ENCODE measurements at places on chromosomes 6 and 20.

GRCh38 chr6:145400508-145400907 lies 334.8 kb downstream of the EPM2A start:
- DNase-seq, result no peak

- DNase-seq, result no peak
Observed at GRCh38 chr20:61117725-61118124, 134.3 kb upstream of the CDH4 start.

GRCh38 chr6:44529146-44529905 lies 141.8 kb downstream of the CDC5L start:
- no peak for DNase-seq

- no peak for DNase-seq
Observed at GRCh38 chr6:33720998-33721397, 9.5 kb upstream of the UQCC2 start.

GRCh38 chr6:118719351-118720124 lies 68.1 kb upstream of the CEP85L start:
- peak; percentile 66 for DNase-seq

DNA sequence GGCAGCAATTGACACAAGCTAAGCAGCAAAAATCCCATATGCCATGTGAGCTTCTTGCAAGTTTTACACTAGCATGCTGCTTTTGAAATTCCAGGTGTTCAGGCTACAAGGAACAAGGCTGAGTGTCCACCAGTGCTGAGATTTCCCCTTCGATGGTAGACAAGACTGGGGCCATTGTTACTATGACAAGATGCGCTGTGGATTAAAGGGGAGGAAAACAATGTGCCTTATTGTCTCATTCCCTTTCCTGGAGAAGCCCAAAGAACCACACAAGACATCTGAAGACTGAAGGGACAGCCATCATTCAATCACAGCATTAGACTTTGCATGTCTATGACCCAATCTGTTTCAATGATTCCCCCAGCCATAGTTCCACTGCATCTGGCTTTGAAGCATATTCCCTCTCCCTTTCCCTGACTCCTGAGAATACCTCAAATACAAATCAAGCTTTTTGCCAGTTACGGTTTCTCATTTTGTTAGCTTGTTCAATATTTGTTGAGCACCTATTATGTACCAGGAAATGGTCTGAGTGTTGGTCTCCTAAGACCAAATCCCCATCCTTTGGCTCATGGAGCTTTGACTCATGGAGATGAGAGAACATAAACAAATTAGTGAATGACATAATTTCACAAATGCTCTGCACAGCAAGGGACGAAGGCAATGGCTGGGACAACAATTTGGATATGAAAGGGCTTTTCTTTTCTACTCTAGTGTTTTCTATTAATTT lies 23.4 kb upstream of the SCGN start:
- DNase-seq, result no peak

- DNase-seq, result no peak
Observed at GRCh38 chr20:60558486-60558885, 600.3 kb downstream of the CDH26 start.

- DNase-seq, result no peak
Observed at GRCh38 chr6:91098006-91098405, 511.1 kb upstream of the MAP3K7 start.

DNA sequence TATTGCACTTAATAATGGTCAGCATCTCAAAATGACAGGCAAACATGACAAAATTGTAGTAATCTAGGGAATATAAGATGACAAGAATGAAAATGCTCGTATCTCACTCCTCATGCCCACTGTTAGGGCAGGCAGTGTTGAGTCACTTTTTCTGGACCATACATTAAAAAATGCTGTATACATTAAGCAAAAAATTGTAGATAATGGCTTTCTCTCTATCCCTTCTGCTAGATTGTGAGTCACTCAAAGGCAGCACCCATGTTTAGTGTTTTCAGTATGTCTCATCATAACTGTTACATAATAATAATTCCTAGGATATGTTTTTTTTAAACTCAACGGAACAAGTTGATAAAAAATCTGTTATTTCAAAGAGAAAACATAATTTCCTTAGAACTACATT lies 199.3 kb downstream of the TENT5A start:
- no peak for DNase-seq

- no peak for DNase-seq
Observed at GRCh38 chr6:143362192-143362558, 88.3 kb downstream of the ADAT2 start.

GRCh38 chr6:93210908-93211307 lies 208.5 kb downstream of the EPHA7 start:
- DNase-seq, result no peak

- DNase-seq, result no peak
Observed at GRCh38 chr6:37942606-37943376, 123.3 kb downstream of the ZFAND3 start.

GRCh38 chr6:110490110-110490509 lies 13.7 kb upstream of the SLC22A16 start:
- DNase-seq, result no peak

DNA sequence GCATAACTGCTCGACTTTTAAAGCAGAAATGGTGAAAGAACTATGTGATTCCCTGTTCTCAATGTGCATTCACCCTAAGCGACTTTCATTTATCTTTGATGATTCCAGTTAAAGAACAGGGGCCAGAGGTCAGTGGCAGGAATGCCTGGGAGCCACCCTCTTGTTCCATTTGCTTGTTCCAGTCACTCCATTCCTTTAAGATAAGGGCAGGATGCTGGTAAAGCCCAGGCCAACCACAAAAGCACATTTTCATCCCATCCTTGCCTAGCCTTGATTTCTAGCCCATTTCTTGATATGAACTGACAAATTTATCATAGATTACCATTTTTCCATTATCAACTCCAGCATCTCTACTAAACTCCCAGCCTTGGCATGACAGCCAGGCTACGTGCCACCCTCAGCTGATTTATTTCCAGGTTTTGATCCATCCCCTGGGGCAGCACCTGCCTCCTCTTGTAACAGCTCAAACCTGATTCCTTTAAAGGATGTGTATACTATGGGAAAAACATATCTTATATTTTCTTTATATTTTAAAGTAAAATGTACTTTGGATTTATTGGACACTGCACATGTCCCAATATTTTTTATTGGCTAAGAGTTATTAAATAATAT lies 19.2 kb downstream of the HMGN3 start:
- no peak for DNase-seq

DNA sequence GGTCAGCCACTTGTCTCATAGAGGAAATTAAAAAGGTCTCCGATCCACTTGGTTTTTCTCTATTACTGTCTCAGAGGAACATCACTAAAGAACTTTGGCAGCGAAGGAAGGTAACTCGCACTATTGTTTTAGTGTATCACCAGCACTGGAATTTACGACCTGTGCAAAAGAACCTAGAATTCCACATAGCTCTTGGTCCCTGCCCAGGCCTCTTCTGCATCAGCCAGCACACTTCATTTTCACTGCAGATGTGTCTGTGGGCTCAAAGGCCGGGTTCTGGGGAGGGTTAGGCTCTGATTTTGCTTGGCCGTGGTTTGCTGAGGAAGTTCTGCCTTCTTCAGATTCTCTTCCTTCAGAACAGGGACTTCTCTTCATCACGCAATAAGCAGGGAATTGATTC lies 102.8 kb upstream of the TMEM181 start:
- no peak for DNase-seq

DNA sequence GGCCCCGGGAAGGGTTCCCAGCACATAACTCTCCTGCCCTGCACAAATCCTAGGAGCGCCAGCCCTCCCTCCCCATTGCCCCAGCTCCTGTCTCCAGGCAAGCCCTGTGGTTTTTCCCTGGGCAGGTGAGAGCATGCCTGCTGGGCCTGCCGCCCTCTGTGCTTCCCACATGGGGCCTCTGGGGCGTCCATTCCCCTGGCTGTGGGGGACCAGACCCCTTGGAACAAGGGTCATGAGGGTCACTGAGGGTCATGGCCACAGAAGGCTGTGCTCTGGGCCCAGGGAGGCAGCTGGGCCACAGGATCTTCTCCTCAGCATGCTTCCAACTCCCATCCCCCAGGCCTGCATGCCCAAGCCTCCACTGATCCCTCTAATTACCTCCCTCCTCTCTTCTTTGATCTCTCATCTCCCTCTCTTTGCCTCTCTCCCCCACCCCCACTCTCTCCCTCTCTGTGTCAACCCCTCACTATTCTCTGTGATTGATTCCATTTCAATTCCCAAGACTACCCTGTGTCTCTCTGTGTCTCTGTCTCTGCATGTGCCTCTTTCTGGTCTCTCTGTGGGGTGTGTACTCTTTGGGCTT lies 6.1 kb downstream of the MDFI start:
- DNase-seq, result no peak

DNA sequence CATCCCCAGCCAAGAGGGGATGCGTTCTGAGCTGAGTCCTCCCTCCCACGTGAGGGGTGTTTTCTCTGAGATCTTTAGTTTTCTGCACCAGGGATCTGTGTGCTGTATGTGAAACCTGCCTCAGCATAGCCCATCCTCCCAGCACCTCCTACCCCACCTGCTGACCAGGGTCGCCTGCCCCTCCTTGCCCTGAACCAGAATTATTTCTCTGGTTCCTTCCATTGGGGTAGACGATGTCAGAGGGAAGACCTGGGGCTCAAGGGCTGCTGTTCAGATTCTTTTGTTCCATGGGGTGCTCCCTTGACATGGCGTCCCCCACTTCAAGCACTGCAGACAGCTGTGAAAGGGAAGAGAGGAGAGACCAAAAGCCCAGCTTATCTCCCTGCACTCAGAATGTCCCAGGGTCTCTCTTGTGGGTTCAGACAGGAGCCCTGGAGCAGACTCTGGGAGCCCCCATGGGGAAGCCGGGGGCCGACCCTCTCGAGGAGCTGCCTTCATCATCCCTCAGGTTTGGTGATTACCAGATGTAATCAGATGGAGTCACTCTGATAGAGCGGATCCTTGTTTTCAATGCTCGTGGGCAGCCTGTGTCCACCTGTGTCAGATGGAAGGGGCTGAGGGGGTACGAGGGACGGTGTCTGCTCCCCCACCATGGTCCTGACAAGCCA lies 74.3 kb downstream of the ERMARD start:
- DNase-seq, result no peak

GRCh38 chr20:20712004-20712473 lies 405 bp downstream of the RALGAPA2 start:
- peak; percentile 57 for DNase-seq

DNA sequence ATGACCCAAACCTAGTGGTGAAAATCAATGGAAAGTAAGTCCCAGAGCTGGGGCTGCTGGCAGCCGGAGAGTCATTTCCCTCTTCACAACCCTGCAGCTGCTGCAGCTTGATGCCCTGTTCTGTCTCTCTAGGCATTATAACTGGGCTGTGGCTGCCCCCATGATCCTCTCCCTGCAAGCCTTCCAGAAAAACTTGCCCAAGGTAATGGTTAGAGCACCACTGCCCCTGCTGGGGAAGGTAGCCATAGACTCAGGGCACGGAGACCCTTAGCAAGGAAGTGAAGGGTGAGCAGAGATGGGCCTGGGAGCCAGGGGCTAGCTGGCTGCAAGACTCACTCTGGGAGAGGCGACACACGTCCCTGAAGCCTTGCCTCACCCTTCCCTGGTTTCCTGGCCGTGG lies 12.0 kb downstream of the LPIN3 start:
- DNase-seq, result no peak

- no peak for DNase-seq
Observed at GRCh38 chr20:16428112-16428511, 145.1 kb downstream of the KIF16B start.

GRCh38 chr20:62890444-62890843 lies 28.8 kb upstream of the TCFL5 start:
- no peak for DNase-seq

- no peak for DNase-seq
Observed at GRCh38 chr6:150243620-150244314, 100.9 kb downstream of the PPP1R14C start.

DNA sequence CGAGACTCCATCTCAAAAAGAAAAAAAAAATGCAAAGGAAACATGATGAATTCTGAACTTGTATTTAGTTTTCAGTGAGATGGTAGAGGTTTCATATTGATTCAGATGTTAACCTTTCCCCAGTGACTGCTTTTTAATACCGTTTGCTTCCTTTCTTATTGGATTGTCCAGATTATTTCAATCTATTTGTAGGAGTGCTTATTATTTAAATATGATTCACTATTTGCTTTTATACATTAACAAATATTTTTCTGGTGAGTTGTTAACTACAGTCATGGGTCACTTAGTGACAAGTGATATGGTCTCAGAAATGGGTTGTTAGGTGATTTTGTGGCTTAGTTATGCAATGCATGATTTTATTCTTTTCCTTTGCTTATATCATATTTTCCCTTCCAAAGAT lies 8.4 kb downstream of the PI3 start:
- DNase-seq, result no peak

GRCh38 chr6:35160642-35161041 lies 19.5 kb upstream of the TCP11 start:
- no peak for DNase-seq

DNA sequence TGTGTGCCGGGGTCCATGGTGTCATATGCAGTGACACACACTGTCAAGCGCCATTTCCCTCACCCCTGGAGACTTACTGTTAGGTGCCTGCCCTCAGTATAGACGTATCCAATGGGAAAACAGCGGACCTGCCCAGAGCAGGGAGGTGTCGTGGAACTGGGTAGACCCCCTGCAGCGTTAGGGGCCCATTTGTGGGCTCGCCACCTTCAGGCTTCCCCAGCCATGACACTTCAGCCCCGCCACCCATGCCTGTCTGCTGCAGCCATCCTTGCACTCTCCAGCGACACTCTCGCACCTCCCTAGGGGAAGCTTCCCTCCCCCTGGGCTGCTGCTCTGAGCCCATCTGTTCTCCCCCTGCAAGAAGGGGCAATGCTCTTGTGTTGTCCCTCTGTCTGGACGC lies 43.2 kb downstream of the STK35 start:
- no peak for DNase-seq

DNA sequence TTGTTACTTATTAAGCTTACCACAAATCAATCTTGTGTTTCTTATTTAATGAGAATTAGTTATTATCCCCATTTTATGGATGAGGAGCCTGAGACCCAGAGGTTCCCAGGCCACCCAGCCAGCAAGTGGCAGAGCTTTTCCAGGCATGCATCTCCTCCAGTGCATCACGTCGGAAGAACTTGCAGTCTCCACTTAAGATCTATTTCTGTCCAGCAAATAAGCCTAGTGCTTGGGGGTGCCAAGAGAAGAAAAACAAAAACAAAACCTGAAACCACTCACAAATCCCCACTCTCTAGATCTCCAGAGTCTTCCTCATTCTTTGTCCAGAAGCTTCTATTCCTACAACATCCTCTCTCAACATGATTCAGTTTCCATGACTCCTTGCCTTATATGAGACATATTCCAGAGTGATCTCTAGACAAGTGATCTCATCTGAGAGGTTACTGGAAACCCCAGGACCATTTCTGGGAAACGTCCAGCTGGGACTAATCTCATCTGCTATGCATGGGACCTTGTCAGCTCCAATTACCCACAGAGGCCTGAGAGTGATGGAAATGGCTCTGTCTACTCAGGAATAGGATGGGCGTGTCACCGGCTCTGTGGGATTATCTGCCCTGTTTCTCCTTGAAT lies 4.1 kb downstream of the GUCA1B start:
- no peak for DNase-seq
